Activated CD4-positive, alpha-beta T cell treated with anti-CD3 and anti-CD28 coated beads, Interleukin-2, Interleukin-4, amounts not matched to agents 100 ng/mL and 50 ng/mL, durations not matched to agents 16 hours and 8 hours (primary cell): ENCODE measurements at places on chromosomes 1 and 21.
A peak's percentile ranks its signal among the peaks of the same experiment; 100 is the strongest.

- DNase-seq = no peak
Observed at GRCh38 chr1:28290851-28291250, 31.5 kb downstream of the SESN2 start.

- DNase-seq = no peak
Observed at GRCh38 chr1:83882906-83883305, 116.0 kb downstream of the TTLL7 start.

DNA sequence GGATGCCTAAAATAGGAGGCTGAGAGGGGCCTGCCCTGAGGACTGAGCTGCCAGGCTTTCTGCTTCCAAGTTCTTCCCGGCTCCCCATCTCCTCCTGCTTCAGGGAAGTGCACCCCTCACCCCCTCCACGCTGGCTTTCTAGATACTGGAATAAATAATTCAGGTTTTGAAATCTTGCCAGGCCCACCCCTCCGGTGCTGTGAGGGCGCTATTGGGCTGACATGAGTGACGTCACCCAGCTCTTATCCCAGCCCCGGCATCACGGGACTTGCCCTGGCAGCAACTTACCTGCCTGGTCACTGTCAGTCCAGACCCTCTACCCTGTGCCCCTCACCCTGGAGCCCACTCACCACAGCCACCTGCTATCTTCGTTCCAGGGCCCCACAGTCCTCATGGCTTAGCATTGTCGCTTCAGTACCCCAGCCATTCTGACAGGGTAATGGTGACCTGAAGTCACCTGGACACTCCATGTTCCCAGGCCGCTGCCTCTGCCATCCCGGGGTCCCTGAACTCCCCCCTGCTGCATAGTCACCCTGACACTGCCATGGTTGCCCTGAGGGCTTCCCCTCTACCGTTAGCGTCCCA lies 819 bp upstream of the GPR3 start:
- no peak for DNase-seq

DNA sequence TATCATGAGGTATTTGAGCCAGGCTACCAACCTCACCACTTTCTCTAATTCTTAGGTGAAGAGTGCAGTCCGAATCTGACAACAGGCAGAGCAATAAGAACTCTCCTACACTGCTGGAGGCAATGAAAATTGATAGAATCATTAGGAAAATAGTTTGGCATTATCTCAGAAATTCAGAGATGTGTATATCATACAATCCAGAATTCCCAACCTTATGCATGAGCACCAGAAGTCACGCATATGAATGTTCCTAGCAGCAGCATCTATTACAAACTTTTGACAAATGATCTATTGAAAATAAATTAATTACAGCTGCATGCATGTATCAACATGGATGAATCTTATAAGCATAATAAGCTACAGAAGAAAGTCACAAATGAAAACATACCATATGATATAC lies 176.9 kb upstream of the CAMK1G start:
- DNase-seq = no peak

- no peak for DNase-seq
Observed at GRCh38 chr21:42472521-42472920, 23.5 kb downstream of the RSPH1 start.

- DNase-seq = no peak
Observed at GRCh38 chr1:246404078-246404477, 103.0 kb downstream of the SMYD3 start.

DNA sequence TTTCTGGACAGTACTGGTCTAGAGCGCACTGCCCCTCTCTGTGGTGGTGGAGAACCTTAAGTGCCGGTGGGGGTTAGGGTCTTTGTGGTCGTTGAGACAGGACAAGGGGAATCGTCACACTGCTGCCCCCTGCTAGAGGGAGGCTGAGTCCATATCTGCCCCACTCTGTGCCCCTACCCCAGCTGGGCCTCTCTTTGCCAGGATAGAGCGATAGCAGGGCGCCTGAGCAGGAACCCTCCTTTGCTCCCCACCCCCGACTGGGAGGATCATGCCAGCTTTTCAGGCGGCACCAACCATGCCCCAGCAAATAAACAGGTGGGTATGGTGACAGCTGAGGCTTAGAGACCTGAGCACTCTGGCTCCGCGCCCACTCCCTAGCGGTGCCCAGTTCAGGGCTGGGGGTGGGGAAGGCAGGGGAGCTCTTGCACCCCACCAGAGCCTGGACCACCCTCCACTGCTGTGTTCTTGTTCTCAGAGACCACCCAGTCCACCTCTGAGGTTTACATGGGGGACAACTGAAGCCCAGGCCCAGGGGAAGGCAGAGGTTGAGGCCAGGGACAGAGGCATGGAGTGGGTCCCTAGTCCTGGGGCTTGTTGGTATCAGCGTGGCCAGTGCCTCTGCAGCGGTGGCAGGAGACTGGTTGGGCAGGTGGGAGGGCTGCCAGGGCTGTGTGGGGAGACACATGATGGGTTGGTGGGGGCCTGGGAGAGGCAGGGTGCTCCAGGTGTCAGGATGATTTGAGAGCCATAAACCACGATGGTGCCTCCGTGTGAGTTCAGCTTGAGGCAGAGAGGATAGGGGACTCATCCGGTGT lies 1.6 kb downstream of the PADI2 start:
- no peak for DNase-seq

GRCh38 chr21:38797470-38797869 lies 8.3 kb upstream of the ETS2 start:
- no peak for DNase-seq

GRCh38 chr1:245168086-245168485 lies 13.3 kb downstream of the KIF26B start:
- DNase-seq = no peak

DNA sequence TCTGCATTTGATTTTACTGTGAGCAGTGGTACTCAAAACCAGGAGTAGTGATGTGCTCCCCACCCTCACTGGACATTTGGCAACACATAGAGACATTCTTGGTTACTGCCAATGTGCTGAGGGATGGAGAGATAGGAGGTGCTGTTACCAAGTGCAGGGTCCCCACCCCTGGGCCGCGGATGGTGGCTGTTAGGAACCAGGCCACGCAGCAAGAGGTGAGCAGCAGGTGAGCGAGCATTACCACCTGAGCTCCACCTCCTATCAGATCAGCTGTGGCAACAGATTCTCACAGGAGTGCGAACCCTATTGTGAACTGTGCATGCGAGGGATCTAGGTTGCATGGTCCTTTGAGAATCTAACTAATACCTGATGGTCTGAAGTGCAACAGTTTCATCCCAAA lies 95.7 kb downstream of the AKT3 start:
- DNase-seq = no peak

DNA sequence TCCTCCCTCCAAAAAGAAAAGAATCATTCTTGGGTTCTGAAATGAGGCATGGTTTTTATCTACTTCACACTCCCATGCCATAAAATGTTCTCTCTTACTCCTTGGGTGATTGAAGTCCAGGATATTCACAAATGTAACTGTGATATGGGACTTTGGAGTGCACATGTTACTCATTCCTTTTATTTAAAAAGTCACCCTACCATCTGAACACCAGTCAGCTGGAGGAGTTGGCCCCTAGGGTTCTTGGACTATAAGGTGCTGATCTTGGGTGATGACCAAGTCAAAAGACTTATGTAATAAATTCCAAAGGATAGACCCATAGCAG lies 128.4 kb downstream of the CLIC6 start:
- DNase-seq = no peak

GRCh38 chr21:26732432-26733221 lies 112.6 kb downstream of the ADAMTS1 start:
- DNase-seq = peak; percentile 24

- no peak for DNase-seq
Observed at GRCh38 chr1:53620061-53620855, 118.7 kb downstream of the GLIS1 start.

DNA sequence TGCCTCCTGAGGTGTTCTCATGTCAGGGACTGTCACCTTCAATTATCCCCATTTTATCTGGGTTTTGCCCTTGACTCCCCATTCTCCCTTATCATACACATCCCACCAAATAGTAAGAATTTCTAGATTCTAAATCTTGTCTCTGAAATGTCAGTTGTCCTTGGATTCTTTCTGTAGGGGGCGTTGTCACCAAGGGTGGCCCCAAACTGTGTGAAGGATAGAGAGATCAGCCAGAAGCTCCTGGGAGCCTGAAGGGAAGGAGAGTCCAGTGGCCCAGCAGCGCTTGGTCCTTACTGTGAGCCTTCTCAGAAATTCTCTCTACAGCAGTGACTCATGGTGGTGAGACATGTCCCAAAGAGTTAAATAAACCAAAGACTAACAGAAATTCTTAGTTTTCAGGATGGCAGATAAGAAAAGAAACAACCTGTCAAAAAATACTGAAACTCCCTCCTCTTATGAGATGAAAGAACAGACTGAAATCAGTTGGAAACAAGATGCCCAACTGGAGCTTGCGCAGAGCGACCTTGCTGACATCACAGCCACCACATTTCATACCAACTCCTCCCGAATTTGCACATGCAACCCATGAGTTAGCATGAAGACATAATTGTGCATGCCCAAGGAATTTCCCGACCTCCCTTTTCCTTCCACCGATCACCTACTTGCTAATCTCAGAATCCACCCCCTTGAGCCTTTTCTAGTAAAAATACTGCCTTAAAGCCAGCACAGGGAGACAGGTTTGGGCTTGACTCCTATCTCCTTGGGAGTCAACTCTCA lies 109.8 kb downstream of the ELAVL4 start:
- no peak for DNase-seq

- peak; percentile 81 for DNase-seq
Observed at GRCh38 chr1:65687428-65688214, 105.1 kb upstream of the PDE4B start.

DNA sequence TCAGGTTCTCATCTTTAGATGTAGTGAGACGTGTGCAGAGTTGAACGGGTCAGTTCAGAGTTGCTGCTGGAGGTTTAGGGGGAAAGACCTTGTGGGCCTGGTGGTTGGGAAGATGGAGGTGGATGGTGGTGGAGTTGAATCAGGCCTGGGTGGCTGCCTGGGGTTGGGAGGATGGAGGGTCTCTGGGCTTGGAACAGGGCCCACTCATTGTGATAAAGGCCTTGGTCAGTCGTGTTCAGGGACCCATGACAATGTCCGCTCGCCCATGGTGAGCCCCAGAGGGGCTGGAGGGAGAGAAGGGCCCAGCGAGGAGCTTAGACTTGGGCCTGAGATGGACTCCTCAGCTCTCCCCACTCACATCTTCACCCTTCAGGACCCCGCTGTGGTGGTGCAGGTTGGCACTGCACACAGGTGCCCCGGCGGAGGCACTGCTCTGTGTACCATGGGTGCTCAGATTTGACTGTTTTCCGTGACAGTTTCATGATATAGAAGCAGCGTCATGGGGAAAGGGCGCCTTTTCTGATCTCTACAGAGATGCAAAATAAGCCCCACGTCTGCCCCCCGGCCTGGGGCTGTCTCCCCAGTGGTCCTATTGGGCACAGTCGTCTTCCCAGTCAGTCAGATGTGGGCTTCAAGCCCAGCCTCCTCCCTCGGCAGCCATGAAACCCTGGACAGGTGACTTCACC lies 39.2 kb downstream of the DISP3 start:
- DNase-seq = no peak

DNA sequence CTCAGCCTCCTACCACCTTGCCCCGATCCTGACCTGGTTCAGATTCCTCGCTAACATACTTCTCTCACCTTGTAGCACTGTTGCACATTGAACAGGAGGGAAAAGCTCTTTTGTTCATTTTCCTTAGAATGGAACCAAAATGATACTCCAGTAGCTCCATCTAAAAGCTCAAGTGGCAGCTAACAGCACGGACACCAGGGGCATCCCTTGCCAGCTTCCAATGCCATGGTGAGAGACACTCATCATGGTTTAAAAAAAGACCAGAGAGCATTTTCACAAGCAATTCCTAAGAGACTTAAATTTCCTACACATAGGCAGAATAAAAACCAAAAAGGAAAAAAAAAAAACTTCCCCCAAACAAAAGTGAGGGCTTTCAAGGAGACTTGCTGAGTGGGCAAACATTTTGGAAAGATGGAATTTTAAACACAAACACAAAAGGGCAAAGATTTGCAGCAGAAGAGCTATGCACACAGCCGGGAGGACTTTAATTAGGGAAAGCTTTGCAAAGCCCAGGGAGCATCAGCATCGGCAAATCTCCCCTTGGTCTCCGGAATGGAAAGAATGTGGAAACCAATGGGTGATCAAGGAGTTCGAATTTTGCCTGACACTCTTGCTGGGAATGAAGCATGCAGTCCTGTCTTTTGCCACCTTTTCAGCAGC lies 84.3 kb downstream of the CAPZB start:
- no peak for DNase-seq

DNA sequence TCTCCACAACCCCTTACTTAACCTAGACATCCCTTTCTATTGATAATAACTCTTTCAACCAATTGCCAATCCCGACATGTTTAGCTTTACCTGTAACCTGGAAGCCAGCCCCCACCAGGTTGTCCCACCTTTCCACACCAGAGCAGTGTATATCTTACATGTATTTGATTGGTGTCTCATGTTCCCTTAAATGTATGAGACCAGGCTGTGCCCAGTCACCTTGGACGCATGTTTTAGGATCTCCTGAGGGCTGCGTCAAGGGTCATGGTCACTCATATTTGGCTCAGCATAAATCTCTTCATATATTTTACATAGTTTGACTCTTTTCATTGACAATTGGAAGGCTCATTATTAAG lies 5.3 kb upstream of the SLC19A1 start:
- no peak for DNase-seq

- no peak for DNase-seq
Observed at GRCh38 chr1:172863031-172863430, 187.7 kb downstream of the TNFSF18 start.

- DNase-seq = no peak
Observed at GRCh38 chr1:7747605-7748004, 23.5 kb upstream of the VAMP3 start.

DNA sequence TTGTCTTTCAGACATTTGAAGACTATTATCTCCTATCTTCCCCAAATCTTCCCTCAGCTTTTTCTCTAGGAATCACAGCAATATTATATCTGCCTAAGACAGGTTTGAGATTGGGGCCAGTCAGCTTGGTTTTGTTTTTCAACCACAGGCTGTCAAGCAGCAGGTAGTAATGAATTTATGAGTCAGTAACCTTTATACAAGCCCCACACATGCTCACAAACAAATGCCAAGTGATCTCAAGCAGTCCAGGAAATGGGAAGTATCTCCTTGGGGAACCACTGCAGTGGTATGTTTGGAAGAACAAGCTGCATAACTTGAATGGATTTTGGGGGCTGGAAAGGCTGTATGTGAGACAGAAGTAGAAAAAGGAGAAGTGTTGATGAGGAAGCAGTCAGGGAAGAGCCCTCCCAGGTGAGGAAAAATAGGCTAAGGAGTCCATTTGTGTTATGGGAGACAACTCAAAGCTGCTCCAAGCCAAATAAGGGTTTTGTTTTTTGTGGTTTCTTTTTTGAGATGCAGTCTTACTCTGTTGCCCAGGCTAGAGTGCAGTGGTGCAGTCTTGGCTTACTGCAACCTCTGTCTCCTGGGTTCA lies 2.1 kb downstream of the DHDDS start:
- DNase-seq = no peak
